ENCODE measurements at places on chromosomes 6 and 20.

GRCh38 chr20:36418711-36419110 lies 112.6 kb downstream of the DLGAP4 start:
- no peak for DNase-seq

DNA sequence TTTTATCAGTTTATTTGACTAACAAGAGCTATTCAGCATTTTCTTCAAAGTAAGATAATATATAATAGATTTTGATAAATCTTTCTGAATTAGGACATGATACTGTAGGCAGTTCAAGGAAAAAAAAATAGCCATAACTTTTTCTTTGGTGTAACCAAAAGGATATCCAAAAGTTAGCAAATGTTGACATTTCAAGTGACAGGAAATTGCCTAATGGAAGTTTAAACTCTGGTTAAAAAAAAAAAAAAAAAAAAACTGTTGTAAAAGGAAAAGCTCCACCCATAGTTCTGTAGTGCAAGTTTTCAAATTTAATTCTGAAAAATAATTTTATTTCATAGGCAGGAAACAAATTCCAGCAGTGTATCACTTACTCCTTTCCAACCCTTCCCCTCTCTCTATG lies 18.8 kb downstream of the HEBP2 start:
- no peak for DNase-seq

GRCh38 chr6:16659466-16660156 lies 101.6 kb downstream of the ATXN1 start:
- no peak for DNase-seq

GRCh38 chr20:21767739-21768223 lies 62.3 kb downstream of the PAX1 start:
- DNase-seq, result no peak

DNA sequence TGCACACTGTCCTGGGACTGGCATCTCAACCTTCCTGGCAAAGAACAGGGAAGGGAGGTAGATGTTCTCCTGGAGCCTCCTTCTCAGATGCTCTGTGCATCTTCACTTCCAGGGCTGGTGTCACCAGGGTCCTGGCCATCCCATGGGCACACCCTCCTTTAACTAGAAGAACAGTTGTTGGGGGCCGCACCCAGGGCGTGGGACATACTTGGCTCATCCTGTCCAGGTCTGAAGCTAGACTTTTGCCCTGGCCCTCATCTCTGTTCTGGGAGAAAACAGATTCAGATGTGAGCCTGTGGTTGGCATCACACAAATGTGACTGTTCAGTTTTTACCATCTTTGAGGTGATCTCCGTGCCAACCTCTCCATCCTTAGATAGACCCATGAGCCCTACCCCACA lies 41.6 kb downstream of the FOXC1 start:
- no peak for DNase-seq

DNA sequence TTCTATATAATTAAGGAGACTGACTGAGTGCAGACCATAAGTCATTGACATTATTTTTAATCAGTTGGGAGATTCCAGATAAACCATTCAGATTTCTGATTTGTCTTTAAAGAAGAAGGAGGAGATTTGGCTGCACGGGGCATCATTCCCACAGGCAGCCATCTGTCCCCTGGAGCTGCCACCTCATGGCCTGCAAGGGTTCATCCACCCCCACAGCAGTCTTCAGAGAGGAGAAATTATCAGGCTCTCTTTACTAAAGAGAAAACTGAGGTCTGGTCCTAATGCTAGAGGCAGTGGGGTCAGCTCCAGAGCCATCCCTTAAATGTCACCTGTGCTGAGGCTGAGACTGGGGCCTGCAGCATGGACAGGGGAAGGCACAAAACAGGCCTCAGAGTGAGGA lies 501.3 kb upstream of the SULF2 start:
- no peak for DNase-seq
